ENCODE measurements at places on chromosomes 7 and 10. TPM values are rescaled to one million over a fixed set of nuclear protein-coding genes. Genes with fewer than 3 reads are reported as not detected.

- no peak for DNase-seq
Observed at GRCh38 chr7:20793694-20794394, 7.2 kb upstream of the SP8 start.

GRCh38 chr10:6999232-6999925, 411.5 kb downstream of the SFMBT2 start:
- DNase-seq, result no peak

- DNase-seq, result no peak
Observed at GRCh38 chr10:50968386-50969091, 83.1 kb upstream of the A1CF start.

The SPDYE1 gene
- not detected for total RNA-seq

The SDK1 gene
- total RNA-seq, result 4.2 TPM

DNA sequence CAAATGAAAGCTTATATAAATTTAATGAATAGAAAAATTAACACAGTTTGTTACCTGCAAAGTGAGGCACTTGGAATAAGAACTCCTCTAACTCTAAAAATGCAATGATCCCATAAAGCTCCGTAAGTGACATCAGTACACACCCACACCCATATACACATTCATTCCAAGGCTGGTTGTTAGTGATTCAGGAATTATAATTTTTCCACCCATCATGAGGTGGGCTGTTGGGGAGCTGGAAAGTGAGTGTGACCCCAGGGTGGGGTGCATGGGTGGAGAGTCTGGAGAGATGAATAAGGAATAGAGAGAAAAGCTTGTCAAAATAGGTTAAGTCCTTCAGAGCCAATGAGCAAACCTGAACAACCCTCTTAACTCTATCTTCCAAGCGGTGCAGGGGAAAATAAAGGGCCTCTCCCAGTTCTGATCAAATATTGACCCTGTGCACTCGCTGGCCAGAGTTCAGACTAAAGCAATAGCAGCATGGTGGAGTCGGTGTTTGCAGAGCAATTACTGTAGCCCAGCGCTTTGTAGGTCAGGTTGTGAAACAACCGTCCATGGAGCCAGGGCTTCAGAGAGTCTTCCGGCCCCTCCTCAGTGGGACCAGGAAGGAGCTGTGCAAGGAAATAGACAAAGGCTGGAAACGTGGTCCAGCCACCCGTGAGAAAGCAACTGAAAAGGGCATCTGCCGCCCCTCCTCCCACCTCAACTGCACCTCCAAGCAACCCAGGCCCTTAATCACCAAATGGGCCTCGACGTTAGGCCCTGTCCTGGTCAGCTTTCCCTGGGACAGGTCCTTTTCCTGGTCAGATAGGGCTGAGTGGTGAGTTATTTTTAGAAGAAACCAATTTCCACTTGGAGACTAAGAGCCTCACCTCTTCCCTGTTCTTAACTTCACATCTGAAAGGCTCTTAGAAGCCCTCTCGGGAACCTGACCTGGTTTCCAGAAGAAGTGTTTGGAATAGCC, 61.2 kb downstream of the SH3PXD2A start:
- no peak for DNase-seq

GRCh38 chr7:113374955-113375354, 256.6 kb upstream of the SMIM30 start:
- no peak for DNase-seq

The PNLIPRP3 gene
- not detected for total RNA-seq

The PLEKHS1 gene
- total RNA-seq, result not detected

The KCNIP2 gene
- 1.9 TPM for total RNA-seq

The NPM3 gene
- total RNA-seq, result 40.7 TPM

- DNase-seq, result no peak
Observed at GRCh38 chr7:26441611-26442277, 150.1 kb downstream of the SNX10 start.

The PTF1A gene
- not detected for total RNA-seq

The PCLO gene
- 3.0 TPM for total RNA-seq

The ABLIM1 gene
- 70.0 TPM for total RNA-seq

The CCDC126 gene
- 10.1 TPM for total RNA-seq

- DNase-seq, result peak; percentile 93
Observed at GRCh38 chr7:93043385-93043985, 74.3 kb downstream of the SAMD9 start.

DNA sequence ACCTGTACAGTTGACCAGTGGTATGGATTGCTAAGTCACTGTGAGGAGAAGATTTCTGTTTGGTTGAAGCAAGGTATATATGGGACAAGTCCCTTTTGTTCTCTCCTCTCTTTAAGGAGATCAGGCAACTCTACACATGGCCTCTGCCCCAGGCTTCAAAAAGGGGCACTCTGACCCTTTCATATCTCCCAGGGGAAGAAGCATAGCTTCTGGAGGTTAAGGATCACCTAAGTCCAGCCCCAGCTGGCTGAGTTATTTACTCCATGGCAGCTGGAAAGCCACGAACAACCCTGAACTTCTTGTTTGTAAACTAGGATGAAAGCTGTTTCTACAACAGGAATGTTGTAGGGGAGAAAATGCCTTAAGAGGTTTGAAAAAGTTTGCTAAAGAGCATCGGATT, 129.2 kb upstream of the FEZF1 start:
- DNase-seq, result no peak

GRCh38 chr7:74051193-74051592, 23.2 kb downstream of the ELN start:
- peak; percentile 25 for DNase-seq

The NKX1-2 gene
- 0.07 TPM for total RNA-seq

The HHEX gene
- total RNA-seq, result not detected

DNA sequence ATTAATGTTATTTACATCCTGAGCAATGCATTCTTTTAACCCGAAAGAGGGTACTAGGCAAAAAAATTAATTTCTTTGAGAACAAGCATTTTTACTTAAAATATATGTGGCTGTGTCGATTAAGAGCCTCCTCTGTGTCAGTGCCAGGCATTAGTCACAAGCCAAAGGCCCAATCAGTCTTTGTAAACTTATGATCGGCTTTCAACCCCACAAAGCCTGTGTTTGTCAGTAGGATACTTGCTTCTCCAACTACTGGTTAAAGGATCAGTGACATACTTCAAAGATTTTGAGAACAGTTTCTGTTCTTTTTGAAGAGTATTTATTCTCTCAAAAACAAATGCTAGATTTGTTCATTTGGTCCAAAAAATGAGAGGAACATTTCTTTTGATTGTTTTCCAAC, 159.3 kb downstream of the NRCAM start:
- peak; percentile 37 for DNase-seq

DNA sequence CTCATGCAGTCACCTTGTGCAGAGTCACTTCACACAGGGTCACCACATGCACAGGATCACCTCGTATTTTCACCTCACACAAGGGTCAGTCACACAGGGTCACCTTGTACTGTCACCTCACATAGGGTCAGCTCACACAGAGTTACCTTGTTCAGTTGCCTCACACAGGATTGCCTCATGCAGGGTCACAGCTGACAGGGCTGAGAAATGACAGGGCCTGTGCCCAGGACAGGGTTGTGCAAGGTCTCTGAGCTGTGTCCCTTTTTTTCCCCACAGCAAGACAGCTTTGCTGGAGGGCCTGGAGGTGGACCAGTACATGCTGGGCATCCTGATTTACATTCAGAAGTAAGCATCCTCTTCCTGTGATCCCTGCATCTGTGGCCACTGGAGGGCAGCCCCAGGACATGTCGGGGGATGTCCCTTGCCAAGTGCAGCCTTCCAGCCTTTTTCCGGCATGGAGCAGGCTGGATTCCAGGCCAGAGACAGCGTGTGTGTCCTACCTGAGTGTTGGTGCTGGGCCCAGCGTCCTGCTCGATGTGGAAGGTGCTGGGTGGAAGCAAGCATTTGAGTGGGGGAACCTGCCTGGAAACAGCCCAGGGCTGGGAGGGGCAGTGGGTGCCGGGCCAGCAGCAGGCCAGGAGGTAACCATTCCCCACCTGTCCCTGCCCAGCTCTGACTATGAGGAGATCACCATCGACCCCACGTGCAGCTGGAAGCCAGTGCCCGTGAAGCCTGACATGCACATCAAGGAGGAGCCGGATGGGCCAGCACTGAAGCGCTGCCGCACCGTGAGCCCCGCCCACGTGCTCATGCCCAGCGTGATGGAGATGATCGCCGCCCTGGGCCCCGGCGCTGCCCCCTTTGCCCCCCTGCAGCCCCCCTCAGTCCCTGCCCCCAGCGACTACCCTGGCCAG, 16.3 kb downstream of the ZMIZ2 start:
- no peak for DNase-seq

The LRRN3 gene
- 2.2 TPM for total RNA-seq

DNA sequence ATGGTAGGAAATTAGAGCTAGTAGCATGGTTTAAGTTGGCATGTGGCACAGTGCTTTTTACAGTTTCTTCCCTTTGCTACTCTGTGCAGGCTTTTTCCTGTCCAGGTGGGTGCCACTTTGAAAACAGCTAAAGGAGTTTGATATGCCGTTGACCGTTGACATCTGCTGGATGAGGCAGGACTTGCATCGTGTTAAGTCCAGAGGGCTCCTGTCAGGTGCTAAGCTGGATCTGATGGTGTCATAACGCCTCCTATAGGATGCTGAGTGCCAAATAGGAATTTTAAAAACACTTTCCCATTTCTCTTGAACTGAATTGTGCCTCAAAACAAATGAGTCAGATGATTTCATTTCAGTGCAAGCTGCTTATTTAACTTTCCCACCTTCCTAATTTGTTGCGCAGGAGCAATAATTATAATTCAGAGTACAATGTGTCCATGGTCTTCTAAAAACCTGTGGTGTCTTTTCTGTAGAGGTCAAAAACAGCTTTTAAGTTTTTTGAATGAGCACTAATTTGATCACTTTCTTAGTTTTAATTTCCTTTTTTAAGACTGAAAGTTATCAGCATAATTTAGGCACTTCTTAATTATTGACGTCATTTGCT, 178.3 kb downstream of the CDCA7L start:
- peak; percentile 25 for DNase-seq

The AKR1C4 gene
- not detected for total RNA-seq

DNA sequence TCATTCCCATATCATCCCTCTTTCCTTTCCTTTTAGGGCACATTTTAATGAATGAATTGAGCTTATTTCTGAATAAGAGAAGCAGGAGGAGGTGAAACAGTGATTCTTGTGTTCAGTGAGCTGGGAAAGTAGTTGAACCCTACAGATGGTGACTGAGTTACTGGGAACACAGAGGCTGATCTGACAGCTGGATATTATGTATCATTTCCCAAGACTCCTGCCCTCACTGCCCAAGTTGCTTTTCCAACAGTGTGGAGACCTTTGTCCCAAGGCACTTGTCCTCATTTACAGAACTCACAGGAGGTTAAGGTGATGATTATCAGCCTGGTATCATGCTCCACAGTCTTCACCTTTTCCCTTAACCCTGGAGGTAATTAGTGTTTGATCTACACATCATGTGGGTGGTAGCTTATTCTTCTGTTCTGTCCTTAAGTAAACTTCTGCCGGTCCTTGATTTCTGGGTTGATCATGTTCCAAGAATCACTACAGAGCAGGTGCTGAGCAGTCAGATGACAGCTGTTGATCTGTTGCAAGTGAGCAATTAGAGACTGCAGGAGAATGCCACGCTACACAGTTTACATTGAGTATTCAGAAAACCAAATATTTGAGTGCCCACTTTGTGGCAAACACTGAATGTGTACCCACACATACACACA, 2.6 kb downstream of the PRLHR start:
- DNase-seq, result no peak

DNA sequence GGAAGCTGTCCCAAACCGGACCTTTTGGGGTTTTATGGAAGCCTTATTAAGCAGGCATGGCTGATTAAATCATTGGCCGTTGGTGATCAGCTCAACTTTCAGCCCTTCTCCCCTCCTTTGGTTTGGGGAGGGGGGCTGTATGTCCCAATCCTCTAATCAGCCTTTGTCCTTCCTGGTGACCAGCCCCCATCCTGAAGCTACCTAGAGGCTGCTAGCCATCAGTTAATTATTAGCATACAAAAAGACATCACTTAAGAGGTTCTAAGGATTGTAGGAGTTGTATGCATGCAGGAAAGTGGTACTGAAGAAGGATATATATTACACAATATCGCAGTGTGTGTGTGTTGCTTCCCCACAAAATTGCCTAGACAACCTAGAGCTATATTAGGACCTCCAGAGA, 553.3 kb upstream of the FZD8 start:
- no peak for DNase-seq

DNA sequence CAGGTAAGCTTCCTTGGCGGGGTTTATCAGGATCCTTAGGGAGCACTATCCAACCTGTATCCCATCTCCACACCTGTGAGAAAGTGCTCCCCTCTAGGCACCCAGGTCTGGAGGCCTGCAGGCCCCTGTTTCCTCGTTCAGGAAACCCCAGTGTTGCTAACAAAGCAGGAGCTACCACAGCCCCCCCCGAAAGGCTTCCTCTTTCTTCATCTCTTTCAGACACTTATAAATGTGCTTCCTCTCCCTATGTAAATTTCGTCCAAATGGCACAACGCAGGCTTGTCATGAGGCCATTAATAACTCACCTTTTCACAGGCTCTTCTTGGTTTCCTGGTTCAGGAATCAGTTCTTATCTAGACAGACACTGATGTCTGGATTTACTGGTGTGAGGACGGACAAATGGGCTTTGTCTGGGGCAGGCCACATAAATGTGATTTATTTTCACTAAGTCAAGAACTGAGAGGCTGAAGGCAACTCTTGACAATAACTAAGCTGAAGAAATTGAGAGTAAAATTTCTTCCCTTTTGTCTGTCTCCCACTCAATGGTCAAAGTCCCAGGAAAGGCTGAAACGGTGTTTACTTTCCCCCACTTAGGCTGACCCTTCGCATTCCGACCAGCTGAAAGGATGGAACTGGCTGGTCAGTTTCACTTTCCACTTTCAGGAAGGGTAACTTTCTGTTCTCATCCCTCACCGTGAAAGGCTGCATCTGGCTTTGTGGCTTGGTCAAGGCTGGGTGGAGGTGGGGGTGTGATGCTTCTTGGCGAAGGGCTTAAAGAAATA, 46.8 kb downstream of the PIK3AP1 start:
- peak; percentile 79 for DNase-seq

GRCh38 chr10:14971867-14972448, 12.8 kb downstream of the MEIG1 start:
- DNase-seq, result no peak

DNA sequence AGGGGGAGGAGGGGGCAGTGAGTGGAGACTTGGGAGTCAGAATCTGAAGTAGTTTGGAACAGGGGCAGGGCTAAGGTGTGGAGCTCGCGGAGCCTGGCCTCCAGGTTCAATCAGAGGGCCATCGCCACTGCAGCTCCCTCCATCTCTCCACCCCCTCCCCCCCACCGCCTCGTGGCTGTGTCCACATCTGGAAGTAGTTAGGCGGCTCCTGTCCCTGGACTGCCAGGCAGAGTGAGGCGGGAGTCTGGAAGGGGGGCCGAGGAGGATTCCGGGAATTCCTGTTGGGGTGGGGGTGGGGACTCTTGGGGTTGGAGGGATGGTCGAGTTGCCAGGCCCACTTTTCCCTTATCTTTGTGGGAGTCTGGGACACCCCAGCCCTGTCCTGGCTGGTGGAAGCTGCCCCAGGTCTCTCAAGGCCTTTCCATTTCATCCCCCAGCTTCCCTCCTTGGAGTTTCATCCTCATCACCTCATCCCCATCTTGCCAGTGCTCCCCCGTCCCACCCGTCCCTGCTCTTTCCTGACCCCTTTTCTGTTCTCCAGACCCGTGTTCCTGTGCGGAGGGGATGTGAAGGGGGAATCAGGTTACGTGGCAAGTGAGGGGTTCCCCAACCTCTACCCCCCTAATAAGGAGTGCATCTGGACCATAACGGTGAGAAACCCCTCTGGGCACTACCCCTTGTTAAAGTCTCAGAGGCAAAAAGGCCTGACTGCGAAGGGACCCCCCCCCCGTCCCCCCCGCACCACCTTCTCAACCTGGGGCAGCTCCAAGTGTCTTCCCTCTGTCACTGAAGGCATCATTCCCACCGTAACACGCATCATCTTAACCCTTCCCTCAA, 944 bp downstream of the PCOLCE start:
- DNase-seq, result peak; percentile 76
